Activated T-cell treated with anti-CD3 and anti-CD28 coated beads for 48 hours (primary cell): ENCODE measurements at places on chromosomes 11 and 22.

- DNase-seq: no peak
Measured at GRCh38 chr22:47596176-47596690, 833.8 kb downstream of the TBC1D22A start.

DNA sequence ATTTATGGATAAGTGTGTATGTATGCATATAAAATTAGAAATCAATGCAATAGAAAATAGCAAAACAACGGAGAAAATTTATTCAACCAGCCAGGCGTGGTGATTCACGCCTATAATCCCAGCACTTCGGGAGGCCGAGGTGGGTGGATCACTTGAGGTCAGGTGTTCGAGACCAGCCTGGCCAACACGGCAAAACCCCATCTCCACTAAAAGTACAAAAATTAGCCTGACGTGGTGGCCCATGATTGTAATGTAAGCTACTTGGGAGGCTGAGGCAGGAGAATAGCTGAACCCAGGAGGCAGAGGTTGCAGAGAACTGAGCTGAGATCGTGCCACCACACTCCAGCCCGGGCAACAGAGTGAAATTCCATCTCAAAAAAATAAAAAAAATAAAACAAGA lies 5.5 kb downstream of the KRTAP5-6 start:
- DNase-seq: no peak

GRCh38 chr11:11657218-11657955 lies 35.6 kb upstream of the GALNT18 start:
- no peak for DNase-seq

GRCh38 chr11:131712897-131713296 lies 342.5 kb downstream of the NTM start:
- DNase-seq: no peak

GRCh38 chr11:8273287-8273686 lies 9.6 kb upstream of the LMO1 start:
- no peak for DNase-seq

- DNase-seq: no peak
Measured at GRCh38 chr11:342328-342727, 21.7 kb upstream of the IFITM3 start.

- DNase-seq: no peak
Measured at GRCh38 chr11:108891143-108891542, 226.3 kb downstream of the DDX10 start.

GRCh38 chr11:72770799-72771198 lies 18.6 kb upstream of the ARAP1 start:
- DNase-seq: no peak

GRCh38 chr11:57546869-57547475 lies 9.6 kb downstream of the SMTNL1 start:
- no peak for DNase-seq

DNA sequence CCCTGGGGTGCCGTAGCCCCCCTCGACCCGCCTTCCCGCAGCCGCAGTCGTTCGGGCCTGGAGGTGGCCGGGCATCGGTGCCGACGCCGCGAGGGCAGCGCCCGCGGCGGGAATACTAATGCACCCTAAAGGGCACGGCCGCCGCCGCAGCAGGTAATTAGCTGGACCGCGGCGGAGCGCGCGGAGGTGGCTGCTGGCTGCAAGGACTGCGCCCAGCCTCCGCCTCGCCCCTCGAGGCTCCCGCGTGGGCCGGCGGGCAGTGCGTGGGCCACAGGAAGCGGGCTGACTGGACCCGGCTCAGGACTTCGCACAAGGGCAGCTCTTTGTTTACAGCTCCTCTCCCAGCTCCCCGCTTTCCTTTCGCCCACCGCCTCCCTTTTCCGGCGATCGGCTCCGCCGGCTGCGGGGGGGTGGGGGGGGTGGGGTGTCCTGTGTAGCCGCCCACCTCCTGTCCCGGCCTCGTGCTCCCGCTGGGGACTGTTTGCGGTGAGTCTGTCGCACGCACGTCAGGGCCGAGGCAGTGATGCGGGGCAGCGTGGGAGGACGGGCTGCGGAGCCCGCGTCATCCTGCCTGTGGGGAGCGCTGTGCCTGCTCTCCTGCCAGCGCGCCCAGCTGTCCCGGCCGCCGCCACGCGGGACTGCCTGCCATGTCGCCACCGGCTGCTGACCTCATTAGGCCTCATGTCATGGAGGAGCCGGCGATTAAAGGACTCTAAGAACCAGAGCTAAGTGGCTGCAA lies 53.2 kb downstream of the GRIK4 start:
- peak; percentile 50 for DNase-seq

GRCh38 chr11:32893343-32894148 lies 935 bp downstream of the QSER1 start:
- peak; percentile 54 for DNase-seq

DNA sequence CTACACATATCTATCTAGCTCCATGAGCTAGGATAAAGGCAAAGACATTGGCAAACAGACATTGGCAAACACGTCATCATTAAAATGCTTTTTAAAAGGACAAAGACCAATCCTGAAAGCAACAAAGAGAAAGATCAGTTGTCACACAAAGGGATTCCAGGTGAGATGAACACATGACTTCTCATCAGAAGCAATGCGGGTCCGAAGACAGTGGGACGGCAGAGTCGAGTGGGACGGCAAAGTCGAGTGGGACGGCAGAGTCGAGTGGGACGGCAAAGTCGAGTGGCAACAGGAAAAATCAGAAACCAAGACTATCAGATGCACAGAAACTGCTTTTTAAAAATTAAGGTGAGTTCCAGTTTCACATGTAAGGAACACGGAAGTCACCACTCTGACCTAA lies 609.5 kb downstream of the BRD1 start:
- no peak for DNase-seq

- DNase-seq: no peak
Measured at GRCh38 chr22:46593211-46593681, 26.9 kb upstream of the GRAMD4 start.

DNA sequence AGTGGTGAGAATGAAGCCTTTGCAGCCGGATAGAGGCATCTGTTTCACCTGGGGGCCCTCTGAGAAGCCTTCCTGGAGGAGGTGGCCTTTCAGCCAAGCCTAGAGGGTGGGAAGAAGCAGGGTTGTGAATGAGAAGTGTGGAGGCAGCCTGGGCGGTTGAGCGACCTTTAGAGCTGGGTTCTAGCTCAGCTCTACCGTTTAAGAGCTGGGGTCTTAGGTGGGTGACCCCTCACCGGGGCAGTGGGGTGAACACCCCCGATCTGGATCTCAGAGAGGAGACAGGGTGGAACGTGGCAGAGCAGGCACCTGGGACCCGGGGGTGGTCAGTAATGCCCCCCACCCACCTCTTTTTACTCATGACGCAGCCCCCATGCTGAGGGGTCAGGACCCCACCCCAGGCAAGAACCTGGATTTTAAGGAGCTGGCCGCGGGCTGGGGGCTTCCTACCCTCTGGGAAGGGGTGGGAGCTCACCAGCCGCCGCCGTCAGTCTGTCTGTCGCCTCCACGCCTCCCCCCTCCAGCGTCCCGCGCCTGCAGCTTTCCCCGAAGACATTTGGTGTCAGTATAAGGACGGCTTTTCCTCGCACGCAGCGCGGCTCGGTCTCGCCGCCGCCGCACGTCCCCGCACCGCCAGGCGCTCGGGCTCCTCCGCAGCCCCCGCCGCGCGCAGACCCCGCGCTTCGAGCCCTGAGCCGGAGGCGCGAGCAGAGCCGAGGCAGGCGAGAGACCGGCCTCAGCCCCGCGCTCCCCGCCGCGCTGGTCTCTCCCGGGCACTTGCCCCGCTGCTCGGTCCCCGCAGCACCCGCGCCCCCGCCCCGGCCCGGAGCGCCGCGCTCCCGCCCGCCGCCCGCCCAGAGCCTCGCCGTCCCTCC lies 13.3 kb upstream of the CACNA1I start:
- DNase-seq: no peak

DNA sequence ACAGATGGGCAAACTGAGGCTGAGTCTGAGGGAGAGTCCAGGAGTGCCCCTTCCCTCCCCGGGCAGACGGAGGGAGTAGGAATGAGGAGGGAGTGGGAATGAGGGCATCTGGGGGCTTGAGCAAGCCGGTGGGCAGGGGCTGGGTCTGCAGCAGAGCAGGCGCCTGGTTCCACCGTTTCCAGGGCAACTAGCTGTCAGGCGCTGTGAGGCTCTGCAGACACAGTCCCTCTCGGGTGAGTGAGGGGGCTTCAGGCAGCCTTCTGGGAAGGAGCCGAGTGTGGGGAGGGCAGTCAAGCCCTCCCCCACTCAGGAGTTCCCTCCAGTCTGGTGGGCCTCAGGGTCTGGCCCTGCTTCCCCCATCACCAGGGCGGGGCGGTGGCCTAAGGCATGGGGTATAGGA lies 19.0 kb downstream of the TMEM258 start:
- DNase-seq: no peak

GRCh38 chr11:122706291-122707088 lies 51.0 kb downstream of the UBASH3B start:
- no peak for DNase-seq

- no peak for DNase-seq
Measured at GRCh38 chr11:61588728-61589191, 7.9 kb upstream of the SYT7 start.

DNA sequence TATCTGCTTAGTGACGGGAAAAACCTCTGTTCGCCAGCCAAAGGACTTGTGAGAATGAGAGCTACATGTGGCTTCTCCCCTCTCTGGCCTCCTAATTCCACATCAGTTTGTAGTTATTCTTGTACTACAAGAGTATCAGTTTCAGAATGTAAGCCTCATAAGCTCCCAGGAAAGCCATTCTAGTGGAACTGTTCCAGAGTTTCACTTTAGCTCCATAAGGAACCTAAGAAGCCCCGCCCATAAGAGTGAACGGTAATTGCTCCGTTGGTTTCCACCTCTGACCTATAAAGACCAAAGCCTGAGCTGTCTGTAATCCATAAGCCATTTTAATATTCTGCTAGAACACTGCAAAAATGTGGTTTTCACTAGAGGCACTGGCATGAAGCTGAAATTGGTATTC lies 53.0 kb downstream of the SIK3 start:
- no peak for DNase-seq

GRCh38 chr11:72423840-72424239 lies 10.5 kb downstream of the CLPB start:
- DNase-seq: no peak

- peak; percentile 23 for DNase-seq
Measured at GRCh38 chr11:113675003-113675561, 31.0 kb downstream of the TMPRSS5 start.

DNA sequence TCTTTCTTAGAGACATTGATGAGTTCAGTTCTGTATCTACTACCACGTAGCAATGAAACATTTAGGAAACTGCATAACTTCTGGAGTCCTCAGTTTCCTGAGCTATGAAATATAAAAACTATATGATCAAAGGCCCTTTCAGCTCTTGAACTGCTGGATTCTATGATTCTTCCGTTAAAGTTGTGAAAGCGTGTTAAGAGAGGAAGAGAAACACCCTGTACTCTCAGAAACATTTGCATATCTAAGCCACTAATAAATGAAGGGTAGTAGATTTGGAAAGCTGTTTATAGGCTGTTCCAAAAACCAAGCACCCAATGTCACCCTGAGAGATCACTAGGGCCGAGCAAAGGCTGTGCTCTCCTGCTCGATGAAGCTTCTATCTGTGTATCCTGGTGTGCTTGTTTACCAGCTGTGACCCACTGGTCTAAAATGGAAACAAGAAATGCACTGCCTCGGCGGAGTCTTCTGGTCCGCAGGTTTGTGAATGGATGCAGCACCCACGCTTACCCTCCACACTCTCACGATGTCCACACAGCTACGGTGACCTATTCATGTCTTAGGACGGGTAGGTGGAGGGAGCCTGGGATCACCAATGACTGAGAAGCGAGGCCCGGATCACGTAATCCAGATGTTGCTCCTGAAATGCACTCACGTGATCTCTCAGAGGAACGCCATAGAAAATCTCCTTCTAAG lies 325.8 kb downstream of the OPCML start:
- DNase-seq: no peak

- no peak for DNase-seq
Measured at GRCh38 chr11:71064702-71065515, 187.5 kb downstream of the SHANK2 start.

GRCh38 chr11:36300650-36301049 lies 4.6 kb downstream of the PRR5L start:
- DNase-seq: no peak

DNA sequence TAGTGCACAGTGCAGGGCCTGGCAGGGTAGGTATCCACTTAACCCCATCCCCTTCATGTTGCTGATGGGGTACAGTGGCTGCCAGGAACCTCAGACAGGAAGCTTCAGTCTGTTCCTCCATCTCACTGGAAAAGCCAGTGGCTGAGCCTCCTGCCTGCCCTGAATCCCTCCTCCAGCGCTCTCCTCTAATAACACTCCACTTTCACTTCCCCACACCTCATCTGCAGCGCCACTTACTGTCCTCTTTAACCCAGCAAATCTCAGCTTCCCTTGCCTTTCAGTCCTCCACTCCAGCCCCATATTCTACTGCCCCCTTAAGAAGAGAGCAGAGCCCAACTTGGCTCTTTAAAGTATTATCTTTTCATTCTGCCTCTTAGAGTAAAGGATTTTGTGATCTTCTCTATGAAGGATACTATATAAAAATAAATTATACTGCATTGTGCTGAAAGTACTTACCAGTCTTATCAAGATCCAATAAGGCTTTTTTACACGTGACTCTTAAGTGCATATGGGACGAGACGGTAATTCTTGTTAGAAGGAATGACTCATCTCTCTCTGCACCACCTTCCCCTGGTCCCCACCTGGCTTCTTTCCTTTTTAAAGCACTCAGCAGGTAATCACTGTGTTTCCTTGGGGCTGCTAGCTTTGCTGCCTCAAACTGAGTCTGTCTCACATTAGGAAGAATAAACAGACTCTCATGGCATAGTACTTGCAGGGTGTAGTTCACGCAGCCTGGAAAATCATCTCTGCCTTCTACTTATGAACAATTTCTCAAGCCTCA lies 238.0 kb upstream of the NARS2 start:
- no peak for DNase-seq

DNA sequence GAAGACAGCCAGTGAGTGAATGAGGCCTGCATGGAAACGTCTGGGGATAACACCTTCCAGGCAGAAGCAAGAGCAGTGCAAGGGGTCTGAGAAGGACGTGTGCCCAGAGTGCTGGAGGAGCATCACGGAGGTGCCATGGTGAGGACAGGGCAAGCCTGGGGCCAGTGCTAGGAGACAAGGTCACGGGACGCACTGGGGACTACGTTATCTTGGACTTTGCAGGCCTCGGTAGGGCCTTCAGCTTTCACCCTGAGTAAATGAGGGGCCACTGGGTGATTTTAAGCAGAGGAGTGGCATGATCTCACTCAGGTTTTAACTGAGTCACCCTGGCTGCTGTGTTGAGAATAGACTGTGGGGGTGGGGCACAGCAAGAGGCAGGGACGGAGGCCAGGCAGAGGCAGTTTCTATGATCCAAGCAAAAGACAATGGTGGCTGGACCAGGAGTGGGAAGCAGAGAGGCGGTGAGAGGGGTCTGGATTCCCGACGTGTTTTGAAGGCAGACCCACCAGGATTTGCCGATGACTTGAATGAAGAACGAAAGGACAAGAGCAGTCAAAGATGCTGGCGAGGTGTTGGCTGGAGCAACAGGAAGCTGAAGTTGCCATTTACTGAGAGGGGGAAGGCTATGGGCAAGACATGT lies 102.7 kb upstream of the PARVA start:
- DNase-seq: no peak

GRCh38 chr11:2741006-2741376 lies 41.2 kb upstream of the KCNQ1OT1 start:
- no peak for DNase-seq

GRCh38 chr22:30607300-30607930 lies 441 bp downstream of the TCN2 start:
- no peak for DNase-seq
